Central memory CD8-positive, alpha-beta T cell (primary cell): ENCODE measurements at places on chromosomes 3 and 15.

DNA sequence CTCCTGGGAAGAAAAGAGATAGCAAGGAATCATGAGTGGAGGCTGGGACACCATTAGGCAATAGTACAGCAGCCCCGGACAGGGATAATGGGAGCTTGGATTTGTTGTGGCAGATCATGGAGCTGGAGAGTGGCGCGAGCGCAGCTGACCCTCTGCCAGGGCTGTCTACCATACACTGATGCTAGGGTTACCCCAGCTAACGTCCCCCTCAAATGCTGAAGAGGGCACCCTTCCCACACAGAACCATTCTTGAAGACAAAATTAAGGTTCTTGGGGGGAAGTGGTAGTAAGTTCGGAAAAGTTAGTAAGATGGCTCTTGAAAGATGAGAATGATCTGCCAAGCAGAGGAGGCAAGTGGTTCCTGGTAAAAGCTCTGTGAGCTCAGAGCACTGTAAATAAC, 61.1 kb downstream of the ST3GAL6 start:
- no peak for DNase-seq
- no peak overlapping the region for H3K4me3 ChIP-seq
- peaks cover 2% of the 10 kb centered on the region for H3K36me3 ChIP-seq
- H3K27me3 ChIP-seq = peaks cover 10% of the 10 kb centered on the region
- no peaks in the 10 kb centered on the region for H3K4me1 ChIP-seq
- H3K27ac ChIP-seq = no peak overlapping the region

DNA sequence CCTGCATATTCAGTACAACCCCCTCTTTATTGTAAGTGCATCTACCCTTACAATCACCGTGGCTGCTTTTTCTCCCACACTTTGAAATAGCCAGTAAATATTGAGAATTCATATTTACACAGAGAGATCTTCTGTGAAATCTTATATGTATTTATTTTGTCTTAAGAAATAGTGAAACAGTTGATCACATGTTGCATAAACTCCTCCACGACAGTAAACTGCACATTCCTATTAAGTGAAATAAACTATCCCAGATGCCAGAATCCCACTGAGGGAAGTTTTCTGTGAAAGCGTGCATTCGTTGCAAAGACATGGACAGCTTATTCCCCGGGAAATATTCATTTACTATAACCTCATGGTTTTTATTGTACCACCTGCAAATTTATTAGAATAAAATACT, 796.0 kb downstream of the ROBO2 start:
- no peak overlapping the region for H3K4me3 ChIP-seq
- no peaks in the 10 kb centered on the region for H3K4me1 ChIP-seq
- no peak overlapping the region for H3K27ac ChIP-seq
- H3K36me3 ChIP-seq = peaks cover under 1% of the 10 kb centered on the region
- H3K27me3 ChIP-seq = no peaks in the 10 kb centered on the region

DNA sequence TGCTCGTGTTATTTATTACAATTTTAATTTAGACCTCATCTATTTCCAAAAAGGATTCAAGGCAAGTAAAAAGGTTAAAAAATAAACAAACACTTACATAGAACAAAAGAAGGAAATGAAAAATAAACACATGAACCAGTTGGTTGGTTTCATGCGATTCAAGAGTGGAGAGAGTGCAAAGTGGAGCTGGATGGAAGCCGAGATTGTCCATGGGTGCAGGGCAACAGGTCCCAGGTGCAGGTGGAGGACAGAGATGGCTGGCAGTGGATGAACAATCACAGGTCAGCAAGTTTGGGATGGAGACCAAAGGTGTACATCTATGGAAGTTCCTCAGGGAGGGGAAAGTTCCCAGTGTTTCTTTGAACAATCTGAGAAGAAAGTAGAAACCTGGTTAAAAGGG, 11.6 kb upstream of the SEMA5B start:
- H3K36me3 ChIP-seq = no peaks in the 10 kb centered on the region
- no peaks in the 10 kb centered on the region for H3K4me1 ChIP-seq
- no peak for DNase-seq
- H3K27ac ChIP-seq = no peak overlapping the region
- no peak overlapping the region for H3K4me3 ChIP-seq
- peaks cover 86% of the 10 kb centered on the region for H3K27me3 ChIP-seq

DNA sequence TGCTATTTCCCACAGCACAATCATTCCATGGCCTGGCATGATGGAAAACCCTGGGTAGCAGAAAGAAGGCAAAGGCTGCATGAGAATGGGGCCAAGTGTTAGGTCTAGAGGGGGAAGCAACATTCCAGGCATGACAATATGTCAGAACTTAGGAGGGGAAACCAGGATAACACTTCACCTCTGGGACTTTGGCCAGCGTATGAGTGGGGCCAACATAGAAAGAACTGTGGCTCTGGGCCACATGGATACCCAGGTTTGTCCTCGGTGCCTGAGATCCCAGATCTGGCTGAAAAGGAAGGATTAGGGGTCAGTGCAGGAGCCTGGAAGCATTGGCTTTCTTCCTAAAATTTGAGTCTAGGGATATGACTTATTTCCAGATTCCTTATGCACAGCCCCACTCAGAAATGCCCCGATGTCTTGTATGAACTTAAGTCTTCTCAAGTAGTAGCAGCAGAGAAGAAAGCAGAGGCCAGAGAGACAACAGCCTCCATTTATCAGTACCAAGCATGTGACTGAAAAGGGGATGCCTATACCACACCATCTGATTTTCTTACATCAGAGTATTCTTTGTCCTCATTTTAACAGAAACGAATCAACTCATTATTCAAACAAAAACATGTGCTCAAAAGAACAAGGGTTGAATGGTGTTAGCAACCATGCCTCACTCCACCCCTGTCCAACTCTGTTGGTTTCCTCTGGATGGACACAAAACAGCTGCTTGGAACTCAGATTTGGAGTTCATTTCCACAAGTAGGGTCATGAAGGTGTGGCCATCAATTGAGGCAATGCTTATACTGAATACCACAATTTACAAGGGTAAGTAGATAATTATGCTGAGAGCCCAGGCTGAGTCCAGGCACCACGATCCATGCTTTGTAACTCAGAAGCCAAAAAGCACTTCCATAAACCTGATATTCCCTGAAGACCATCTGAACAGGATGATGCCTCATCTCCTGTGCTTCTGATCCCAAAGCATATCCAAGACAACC, 43.7 kb upstream of the NDUFB4 start:
- no peak overlapping the region for H3K4me3 ChIP-seq
- no peak overlapping the region for H3K27ac ChIP-seq
- no peaks in the 10 kb centered on the region for H3K36me3 ChIP-seq
- H3K4me1 ChIP-seq = no peaks in the 10 kb centered on the region
- DNase-seq = no peak
- peaks cover 17% of the 10 kb centered on the region for H3K27me3 ChIP-seq

- peak overlapping the region; percentile 46 for H3K4me3 ChIP-seq
- H3K4me1 ChIP-seq = no peaks in the 10 kb centered on the region
- H3K36me3 ChIP-seq = no peaks in the 10 kb centered on the region
- no peak overlapping the region for H3K27ac ChIP-seq
These were observed 661.2 kb upstream of the NR2F2 start for GRCh38 chr15:95669146-95669922.

- peaks cover 19% of the 10 kb centered on the region for H3K36me3 ChIP-seq
- H3K4me3 ChIP-seq = no peak overlapping the region
- H3K27me3 ChIP-seq = no peaks in the 10 kb centered on the region
- H3K4me1 ChIP-seq = no peaks in the 10 kb centered on the region
- no peak for DNase-seq
These were observed 83.4 kb upstream of the MEX3B start for GRCh38 chr15:82129149-82129692.

DNA sequence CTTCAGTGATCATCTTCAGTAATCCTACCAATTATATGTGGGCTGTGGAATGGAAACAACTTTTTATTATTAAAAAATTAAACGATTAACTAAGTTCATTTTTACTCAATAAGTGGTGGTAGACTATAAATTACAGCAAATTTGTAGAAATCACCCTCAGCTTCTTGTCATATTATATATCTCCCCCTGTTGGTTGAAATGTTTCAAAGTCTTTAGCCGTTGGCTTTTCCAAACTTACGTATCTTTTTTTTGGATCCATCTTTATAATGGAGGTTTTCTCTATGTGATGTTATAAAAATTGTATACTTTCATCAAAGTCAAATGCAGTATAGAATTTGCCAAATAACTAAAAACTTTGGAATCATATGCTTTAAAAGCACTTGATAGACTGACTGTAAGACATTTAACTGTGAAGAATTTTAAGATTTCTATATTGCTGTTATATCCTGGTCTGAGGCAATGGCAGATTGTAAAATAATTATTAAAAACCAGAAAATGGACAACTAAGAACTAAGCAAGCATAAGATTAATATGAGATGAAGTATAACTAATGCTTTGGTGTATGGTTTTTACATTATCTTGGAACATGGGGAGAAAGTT, 44.7 kb downstream of the ATP11B start:
- no peaks in the 10 kb centered on the region for H3K27me3 ChIP-seq
- no peak for DNase-seq
- no peak overlapping the region for H3K4me3 ChIP-seq

- peaks cover 35% of the 10 kb centered on the region for H3K27me3 ChIP-seq
- H3K4me1 ChIP-seq = no peaks in the 10 kb centered on the region
- H3K27ac ChIP-seq = no peak overlapping the region
- H3K4me3 ChIP-seq = no peak overlapping the region
These were observed 47.6 kb upstream of the SEC61A1 start for GRCh38 chr3:128004661-128005060.

DNA sequence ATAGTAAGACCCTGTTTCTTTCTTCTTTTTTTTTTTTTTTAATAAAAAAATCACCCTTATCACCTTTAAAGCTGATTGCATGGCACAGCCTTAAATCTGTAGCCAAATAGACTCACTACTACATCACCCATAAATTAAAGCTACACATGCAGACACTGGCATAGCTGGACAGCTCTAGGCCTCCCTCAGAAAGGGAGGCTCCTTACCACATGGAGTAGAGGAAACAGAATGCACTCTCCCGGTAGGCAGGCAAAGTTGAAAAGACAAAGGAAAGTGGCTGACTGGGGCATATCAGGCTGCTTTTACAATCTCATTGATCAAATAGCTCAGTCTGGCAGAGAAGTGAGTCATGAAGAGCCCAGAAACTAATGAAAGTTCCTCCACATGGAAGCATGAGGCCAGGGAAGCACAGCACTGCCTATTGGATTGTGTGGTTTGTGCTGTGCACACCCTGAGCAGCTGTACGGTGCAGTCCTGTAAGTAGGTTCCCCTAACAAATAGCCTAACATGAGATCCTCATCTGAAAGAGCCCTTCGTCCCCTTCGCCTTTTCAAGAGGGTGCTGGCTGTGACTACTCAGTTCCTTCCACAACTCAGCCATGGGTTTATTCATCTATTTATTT, 32.7 kb upstream of the FAM98B start:
- H3K4me3 ChIP-seq = no peak overlapping the region
- no peaks in the 10 kb centered on the region for H3K4me1 ChIP-seq
- no peak for DNase-seq
- peaks cover 3% of the 10 kb centered on the region for H3K36me3 ChIP-seq

DNA sequence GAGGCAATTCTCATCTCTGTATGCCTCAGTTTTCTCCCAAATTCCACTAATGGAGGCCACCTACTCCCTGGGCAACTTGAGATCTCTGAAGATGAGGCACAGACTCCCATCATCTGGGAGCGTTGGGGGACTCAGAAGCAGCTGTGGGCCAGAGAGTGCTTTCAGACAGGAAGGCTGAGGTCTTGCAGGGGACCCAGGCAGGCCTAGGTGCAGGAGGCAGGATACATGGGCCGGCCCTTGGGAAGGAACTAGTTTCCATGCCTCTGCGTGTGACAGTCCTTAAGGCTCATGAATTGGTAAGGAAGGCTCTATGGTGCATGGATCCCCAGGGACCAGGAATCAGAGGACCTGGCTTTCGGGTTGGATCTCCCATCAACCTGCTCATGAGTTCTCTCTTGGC, 14.5 kb downstream of the BMF start:
- peaks cover 9% of the 10 kb centered on the region for H3K36me3 ChIP-seq
- no peak for DNase-seq
- peaks cover 24% of the 10 kb centered on the region for H3K4me1 ChIP-seq
- H3K4me3 ChIP-seq = no peak overlapping the region
- H3K27ac ChIP-seq = peak overlapping the region; percentile 62

- no peaks in the 10 kb centered on the region for H3K27me3 ChIP-seq
- DNase-seq = no peak
- H3K4me3 ChIP-seq = peak overlapping the region; percentile 95
- peaks cover 22% of the 10 kb centered on the region for H3K36me3 ChIP-seq
- H3K4me1 ChIP-seq = peaks cover 62% of the 10 kb centered on the region
These were observed 827 bp downstream of the PLCB2 start for GRCh38 chr15:40306908-40307307.

- H3K4me1 ChIP-seq = peaks cover 32% of the 10 kb centered on the region
- no peak for DNase-seq
- H3K27ac ChIP-seq = no peak overlapping the region
- H3K27me3 ChIP-seq = no peaks in the 10 kb centered on the region
These were observed 16.0 kb downstream of the TNK2 start for GRCh38 chr3:195892105-195893043.

- DNase-seq = no peak
- H3K27me3 ChIP-seq = no peaks in the 10 kb centered on the region
- peaks cover 83% of the 10 kb centered on the region for H3K4me1 ChIP-seq
- H3K27ac ChIP-seq = peak overlapping the region; percentile 90
- H3K4me3 ChIP-seq = peak overlapping the region; percentile 91
These were observed 115.8 kb upstream of the ARHGEF3 start for GRCh38 chr3:56917361-56918110.

DNA sequence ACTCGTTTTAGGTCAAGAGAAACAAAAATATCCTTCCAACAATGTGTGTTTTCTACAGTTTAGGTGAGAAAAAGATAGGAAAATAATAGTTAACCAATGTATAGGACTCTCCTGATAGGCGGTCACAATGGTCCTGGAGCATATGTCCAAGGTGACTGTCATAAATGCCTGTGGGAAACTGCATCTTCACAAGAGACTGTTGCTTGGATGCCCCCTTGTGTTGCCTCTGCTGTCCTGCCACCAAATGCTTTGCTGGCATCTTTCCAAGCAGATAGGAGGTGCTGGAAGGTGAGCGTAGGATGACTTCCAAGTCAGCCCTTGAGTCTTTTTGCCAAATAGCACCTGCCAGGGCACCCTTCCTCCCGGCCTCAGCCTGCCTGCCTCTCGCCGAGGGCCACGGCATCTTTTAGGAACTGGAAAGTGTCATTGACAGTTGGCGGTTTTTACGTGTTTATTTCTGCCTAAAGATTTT, 24.1 kb upstream of the SACM1L start:
- no peaks in the 10 kb centered on the region for H3K27me3 ChIP-seq
- H3K27ac ChIP-seq = peak overlapping the region; percentile 98
- DNase-seq = peak; percentile 44
- H3K36me3 ChIP-seq = peaks cover 39% of the 10 kb centered on the region
- peaks cover 25% of the 10 kb centered on the region for H3K4me1 ChIP-seq
- H3K4me3 ChIP-seq = peak overlapping the region; percentile 87

GRCh38 chr3:8619548-8619947, 25.1 kb downstream of the SSUH2 start:
- no peak overlapping the region for H3K4me3 ChIP-seq
- peaks cover 11% of the 10 kb centered on the region for H3K27me3 ChIP-seq
- peaks cover 5% of the 10 kb centered on the region for H3K4me1 ChIP-seq
- no peaks in the 10 kb centered on the region for H3K36me3 ChIP-seq

- H3K27me3 ChIP-seq = no peaks in the 10 kb centered on the region
- H3K27ac ChIP-seq = no peak overlapping the region
- DNase-seq = no peak
- H3K4me1 ChIP-seq = peaks cover 6% of the 10 kb centered on the region
- H3K4me3 ChIP-seq = no peak overlapping the region
These were observed 38.2 kb downstream of the VPS13C start for GRCh38 chr15:62021991-62022600.
